ENCODE measurements at places on chromosomes 3 and 15. TPM values are rescaled to one million over a fixed set of nuclear protein-coding genes. Genes with fewer than 3 reads are reported as not detected.

- no peaks in the 10 kb centered on the region for H3K27me3 ChIP-seq
- no peak overlapping the region for H3K27ac ChIP-seq
- H3K4me3 ChIP-seq: no peak overlapping the region
- H3K36me3 ChIP-seq: no peaks in the 10 kb centered on the region
- no peaks in the 10 kb centered on the region for H3K4me1 ChIP-seq
Measured at GRCh38 chr3:47243419-47244147, 39.0 kb downstream of the KIF9 start.

DNA sequence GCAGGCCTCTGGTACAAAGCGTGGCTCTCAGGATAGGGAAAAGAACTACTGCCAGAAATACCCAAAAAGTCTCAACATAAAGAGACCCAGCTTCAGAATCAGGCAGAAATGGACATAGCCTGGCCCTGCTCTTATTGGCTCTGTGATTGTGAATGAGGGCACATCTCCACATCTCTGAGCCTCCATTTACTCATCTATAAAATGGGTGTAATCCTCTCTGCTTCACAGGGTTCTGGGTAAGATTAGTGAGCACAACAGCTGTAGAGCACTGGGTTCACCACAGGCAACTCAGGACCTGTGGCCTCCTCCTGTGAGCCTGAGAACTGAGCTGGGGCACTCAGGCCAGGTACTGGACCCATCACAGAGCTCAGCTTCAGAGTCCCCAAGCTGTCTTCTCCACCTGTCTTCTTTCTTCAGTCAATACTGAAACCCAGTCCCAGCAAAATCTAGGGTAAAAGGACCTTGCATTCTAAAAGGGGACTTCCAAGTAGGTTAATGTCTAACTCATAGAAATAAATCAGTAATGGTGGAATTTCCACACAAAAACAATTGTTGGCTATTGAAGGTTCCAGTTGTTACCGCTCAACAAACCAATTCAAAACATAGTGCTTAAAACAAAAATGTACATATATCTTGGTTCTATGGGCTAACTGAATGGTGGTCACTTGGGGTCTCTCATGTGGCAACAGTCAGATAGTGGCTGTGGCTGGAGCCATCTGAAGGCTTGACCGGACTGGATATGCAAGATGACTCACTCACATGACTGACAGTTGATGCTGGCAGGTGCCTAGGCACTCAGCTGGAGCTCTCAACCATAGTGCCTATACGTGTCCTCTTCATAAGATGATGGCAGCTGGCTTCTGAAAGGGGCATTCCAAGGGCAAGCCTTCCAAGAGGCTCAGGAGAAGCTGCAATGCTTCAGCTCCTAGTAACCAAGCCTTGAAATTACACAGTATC is 47.3 kb downstream of the TRIM42 start:
- H3K36me3 ChIP-seq: no peaks in the 10 kb centered on the region
- no peak overlapping the region for H3K27ac ChIP-seq
- H3K4me3 ChIP-seq: no peak overlapping the region
- DNase-seq: no peak

DNA sequence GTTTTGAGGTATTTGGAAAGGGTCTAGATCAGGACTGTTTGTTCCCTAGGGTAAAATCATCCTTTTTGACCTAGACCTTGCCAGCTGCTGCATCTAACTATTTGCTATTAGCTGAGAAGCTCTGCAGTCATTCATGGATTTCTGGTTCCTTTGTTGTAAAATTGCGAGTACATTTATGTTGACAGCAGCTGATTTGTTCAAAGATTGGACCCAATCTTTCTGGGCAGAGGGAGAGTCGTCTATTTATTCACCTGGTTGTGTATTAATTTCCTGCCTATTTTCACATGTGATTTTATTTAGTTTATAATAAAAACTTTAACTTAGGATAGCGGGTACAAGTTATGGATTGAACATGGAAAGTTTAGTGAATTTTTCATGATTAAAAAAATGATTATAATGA is 236.3 kb downstream of the CNTN4 start:
- H3K4me3 ChIP-seq: no peak overlapping the region
- no peaks in the 10 kb centered on the region for H3K36me3 ChIP-seq
- H3K27me3 ChIP-seq: no peaks in the 10 kb centered on the region
- H3K27ac ChIP-seq: no peak overlapping the region
- no peak for DNase-seq

- no peak overlapping the region for H3K27ac ChIP-seq
- DNase-seq: no peak
- H3K4me3 ChIP-seq: no peak overlapping the region
Measured at GRCh38 chr15:84834969-84835368, 17.8 kb downstream of the ALPK3 start.

GRCh38 chr15:89442671-89443307 is 53.6 kb downstream of the RHCG start:
- H3K4me3 ChIP-seq: no peak overlapping the region
- peak; percentile 69 for DNase-seq
- no peaks in the 10 kb centered on the region for H3K4me1 ChIP-seq
- H3K36me3 ChIP-seq: no peaks in the 10 kb centered on the region
- no peaks in the 10 kb centered on the region for H3K27me3 ChIP-seq

Gene GCNT3
- total RNA-seq: 3.4 TPM

- H3K27me3 ChIP-seq: no peaks in the 10 kb centered on the region
- peak; percentile 56 for DNase-seq
- H3K4me3 ChIP-seq: no peak overlapping the region
- H3K36me3 ChIP-seq: no peaks in the 10 kb centered on the region
Measured at GRCh38 chr15:66630801-66631351, 65.1 kb upstream of the LCTL start.

GRCh38 chr3:76869726-76870384 is 170.0 kb upstream of the ROBO2 start:
- no peaks in the 10 kb centered on the region for H3K27me3 ChIP-seq
- DNase-seq: no peak
- H3K4me3 ChIP-seq: no peak overlapping the region
- H3K4me1 ChIP-seq: no peaks in the 10 kb centered on the region

All from right lobe of liver (tissue), 6 donors.